ENCODE measurements at places on chromosomes 2 and 18. TPM values are rescaled to one million over a fixed set of nuclear protein-coding genes. Genes with fewer than 3 reads are reported as not detected.

The CYB5A gene
- 113 TPM for total RNA-seq

The VAPA gene
- total RNA-seq = 235 TPM

The LOXHD1 gene
- not detected for total RNA-seq

The PIKFYVE gene
- 40.1 TPM for total RNA-seq

The MRPS9 gene
- 21.3 TPM for total RNA-seq

The SCN3A gene
- 0.33 TPM for total RNA-seq

The DPYSL5 gene
- total RNA-seq = not detected

The DSC2 gene
- under 0.01 TPM for total RNA-seq

The DIS3L2 gene
- 15.2 TPM for total RNA-seq

The SMCHD1 gene
- 96.6 TPM for total RNA-seq

The CYBRD1 gene
- 334 TPM for total RNA-seq

The RAB17 gene
- 0.26 TPM for total RNA-seq

The NOL4 gene
- total RNA-seq = not detected

The PROC gene
- total RNA-seq = not detected

The LAMA1 gene
- 24.9 TPM for total RNA-seq

The IRS1 gene
- total RNA-seq = 29.1 TPM

The STPG4 gene
- 0.33 TPM for total RNA-seq

DNA sequence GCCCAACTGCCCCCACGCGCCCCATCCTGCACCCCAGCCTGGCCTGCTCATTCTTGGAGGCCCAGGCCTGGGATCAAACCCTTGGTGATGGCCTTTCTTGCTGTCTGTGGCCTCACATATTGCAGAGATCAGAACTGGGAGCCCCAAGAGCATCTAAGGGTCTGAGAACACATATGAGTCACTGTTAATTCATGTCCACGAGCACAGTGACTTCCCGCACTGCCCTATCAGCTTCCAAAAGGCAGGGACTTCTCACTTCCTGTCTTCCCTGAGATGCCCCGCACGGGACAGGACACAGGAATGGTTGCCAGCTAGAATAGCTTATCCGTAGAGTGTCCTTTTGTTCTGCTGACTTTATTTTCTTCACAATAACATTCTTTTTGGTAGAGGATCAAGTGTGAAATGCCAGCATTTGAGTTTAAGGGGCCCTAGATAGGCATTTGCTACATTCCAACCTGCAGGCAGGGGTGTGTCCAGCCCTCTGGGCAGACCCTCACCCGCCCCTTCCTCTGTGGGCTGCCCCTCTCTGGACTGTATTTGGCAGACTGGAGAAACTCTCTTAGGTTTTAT, 21.1 kb upstream of the CELF4 start:
- DNase-seq = no peak

DNA sequence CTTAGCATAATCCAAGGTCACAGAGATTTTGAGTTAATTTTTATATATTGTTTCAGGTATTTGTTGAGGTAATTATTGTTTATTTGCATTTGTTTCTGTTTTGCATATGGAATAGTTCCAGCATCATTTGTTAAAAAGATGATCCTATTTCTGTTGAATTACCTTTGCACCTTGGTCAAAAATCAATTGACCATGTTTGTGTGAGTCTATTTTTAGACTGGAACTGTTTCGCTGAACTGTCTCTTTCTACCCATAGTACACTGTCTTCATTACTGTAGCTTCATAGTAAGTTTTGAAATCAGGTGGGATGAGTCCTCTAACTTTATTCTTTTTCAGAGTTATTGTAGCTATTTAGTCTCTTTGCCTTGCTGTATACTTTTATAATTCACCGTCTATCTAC, 28.9 kb upstream of the RAMP1 start:
- DNase-seq = no peak

DNA sequence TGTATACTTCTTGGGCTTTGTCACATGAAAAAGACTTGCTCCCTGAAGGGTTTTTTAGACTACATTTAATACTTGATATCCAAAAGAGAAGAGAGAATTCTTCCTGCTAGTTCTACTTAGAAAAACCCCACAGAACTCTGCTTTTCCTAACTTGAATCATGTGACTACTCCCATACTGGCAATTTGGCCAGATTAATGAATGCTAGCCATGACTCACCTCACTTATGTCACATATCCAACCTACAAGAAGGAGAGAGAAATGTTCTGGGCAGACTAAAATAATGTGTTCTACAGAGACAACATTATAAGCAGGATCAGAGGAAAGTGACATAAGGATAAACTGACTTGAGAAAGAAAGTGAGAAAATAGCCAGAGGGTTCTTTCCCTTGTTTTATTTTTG, 249.3 kb upstream of the GULP1 start:
- peak; percentile 80 for DNase-seq

GRCh38 chr2:219947575-219947974, 320.1 kb downstream of the SLC4A3 start:
- peak; percentile 77 for DNase-seq

- DNase-seq = no peak
Measured at GRCh38 chr2:163602196-163602595, 133.6 kb downstream of the FIGN start.

- DNase-seq = no peak
Measured at GRCh38 chr2:150449856-150450255, 37.6 kb downstream of the RND3 start.

DNA sequence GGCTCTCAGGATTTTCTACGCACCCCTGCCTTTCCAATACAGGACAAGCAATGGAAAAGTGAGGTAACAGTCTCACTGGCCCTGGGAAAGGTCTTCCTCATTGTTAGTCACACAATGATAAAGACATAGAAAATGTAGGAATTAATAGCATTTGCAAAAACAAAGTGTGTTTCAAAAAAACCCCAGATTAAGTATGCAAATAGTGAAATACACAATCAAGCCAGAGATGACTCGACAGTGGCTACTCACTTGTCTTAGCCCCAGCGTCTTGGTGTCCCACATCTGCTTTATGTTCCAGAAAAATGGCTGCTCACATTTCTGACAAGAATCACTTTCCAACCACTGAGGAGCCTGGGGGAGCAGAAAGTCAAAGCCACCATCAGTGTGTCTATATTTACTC, 47.0 kb upstream of the AP1S3 start:
- DNase-seq = peak; percentile 56

- DNase-seq = peak; percentile 30
Measured at GRCh38 chr18:10454681-10455557, 484 bp downstream of the APCDD1 start.

DNA sequence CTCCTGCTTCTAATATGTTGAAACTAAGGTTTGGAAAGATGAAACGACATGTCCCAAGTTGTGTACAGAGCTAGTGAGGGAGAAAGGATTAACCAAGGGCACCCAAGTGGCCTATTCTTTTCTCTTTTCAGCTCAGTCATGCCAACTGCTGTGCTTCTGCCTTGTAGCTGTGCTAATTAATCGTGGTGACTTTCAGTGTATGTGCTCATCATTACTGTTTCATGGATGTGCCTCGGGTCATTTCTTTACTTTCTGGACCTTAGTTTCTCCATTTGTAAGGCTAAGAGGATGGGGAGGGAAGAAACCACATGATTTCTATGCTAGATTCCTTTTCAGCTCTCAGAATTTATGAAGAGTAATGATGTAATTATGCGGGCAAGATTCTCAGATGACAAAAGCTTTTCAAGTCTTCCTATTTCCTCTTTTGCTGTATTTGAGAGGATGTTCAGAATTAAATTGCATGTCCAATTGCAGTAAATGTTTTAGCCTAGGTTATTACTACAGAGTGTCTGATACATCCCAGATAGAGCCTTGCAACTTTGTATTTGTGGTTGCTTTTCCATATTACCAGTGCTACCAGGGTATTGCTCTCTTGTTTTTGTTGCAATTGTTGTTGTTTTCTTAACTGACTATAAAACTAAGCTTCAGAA, 621.2 kb downstream of the CNTNAP5 start:
- no peak for DNase-seq

- DNase-seq = no peak
Measured at GRCh38 chr2:109365131-109365530, 236.1 kb downstream of the SH3RF3 start.

DNA sequence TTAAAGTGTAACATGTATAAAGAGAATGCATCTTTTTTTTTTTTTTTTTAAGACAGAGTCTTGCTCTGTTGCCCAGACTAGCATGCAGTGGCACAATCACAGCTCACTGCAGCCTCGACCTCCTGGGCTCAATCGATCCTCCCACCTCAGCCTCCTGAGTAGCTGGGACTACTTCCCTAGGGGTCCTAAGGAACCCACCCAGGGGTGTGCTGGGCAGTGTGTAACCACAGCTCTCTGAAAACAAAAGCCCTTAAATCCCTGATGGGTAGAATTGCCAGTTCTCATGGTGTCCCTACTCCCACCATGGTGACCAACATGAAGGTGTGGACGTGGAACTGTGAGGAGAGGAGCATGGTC, 105.6 kb upstream of the ST3GAL5 start:
- DNase-seq = no peak

- DNase-seq = no peak
Measured at GRCh38 chr2:102229141-102229769, 42.4 kb downstream of the IL1RL2 start.

GRCh38 chr2:168601741-168602140, 145.7 kb downstream of the CERS6 start:
- DNase-seq = no peak

GRCh38 chr2:236090027-236090382, 78.2 kb downstream of the GBX2 start:
- DNase-seq = no peak

- DNase-seq = peak; percentile 91
Measured at GRCh38 chr2:189287982-189288521, 108.5 kb upstream of the COL5A2 start.

- DNase-seq = no peak
Measured at GRCh38 chr18:70334728-70335329, 46.0 kb downstream of the SOCS6 start.

DNA sequence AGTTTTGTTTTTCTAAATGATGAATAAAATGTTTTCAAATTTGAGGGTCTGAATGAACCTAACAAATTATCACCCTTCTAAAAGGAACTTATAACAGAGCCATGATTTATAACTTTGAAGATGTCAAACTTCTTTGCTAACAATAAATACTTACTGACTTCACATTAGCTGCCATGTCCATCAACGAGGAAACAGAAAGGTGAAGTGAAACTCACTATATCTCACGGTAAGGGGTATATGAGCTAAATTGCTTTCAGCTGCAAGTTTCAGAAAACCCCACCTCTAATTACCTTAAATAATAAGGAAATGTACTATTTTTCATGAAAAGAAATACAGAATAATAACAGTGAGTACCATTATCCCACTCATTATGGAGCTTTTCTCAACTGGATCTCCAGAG, 350.8 kb upstream of the NT5C1B start:
- no peak for DNase-seq

GRCh38 chr18:39951142-39951720, 2003.8 kb upstream of the PIK3C3 start:
- peak; percentile 64 for DNase-seq

DNA sequence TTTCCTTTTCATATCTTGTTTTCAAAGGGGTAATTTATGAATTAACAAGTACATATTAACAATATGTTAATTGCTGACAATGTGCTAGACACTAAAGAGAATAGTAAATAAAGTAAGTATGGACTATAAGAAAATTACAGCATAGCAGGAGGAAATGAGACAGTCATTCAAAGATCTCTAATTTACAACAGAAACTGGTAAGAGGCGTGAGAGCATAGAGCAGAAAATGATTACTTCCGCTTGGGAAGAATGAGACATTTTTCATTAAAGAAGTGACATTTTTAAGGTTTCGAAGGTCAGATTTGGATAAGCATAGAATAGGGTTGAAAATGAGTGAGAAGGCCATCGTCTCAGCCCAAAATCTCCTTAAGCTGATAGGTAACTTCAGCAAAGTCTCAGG, 184.4 kb upstream of the SESTD1 start:
- no peak for DNase-seq

DNA sequence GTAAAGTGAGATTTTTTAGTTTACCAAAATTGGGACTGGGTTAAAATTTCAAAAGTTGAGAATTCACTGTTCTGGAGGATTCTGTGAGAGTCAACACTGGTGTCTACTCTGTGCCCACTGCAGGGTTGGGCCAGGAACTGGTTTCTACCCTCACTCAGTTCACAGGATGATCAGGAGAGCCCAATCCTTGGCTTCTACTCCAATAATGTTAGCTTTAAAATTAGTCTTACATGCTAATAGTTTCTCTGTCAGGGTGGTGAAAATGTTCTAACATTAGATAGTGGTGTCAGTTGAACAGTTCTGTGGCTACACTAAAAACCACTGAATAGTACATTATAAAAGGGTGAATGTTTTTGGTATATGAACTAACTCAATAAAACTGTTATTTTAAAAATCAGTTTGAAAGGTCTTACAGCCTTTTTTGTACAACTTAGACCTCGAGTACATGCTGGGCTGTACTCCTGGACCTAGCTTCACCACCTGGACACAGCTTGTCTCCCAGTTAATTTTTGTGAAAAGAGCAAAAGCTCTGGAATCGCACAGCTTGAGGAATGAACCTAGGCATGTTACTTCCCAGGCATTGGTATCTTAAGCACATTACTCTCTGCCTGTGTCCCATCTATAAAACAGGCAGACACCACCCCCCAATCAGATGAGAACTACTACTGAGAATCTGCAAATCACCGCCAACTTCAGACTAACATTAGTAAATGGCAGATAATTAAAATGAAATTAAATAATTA, 44.4 kb downstream of the ACVR1 start:
- DNase-seq = peak; percentile 63

DNA sequence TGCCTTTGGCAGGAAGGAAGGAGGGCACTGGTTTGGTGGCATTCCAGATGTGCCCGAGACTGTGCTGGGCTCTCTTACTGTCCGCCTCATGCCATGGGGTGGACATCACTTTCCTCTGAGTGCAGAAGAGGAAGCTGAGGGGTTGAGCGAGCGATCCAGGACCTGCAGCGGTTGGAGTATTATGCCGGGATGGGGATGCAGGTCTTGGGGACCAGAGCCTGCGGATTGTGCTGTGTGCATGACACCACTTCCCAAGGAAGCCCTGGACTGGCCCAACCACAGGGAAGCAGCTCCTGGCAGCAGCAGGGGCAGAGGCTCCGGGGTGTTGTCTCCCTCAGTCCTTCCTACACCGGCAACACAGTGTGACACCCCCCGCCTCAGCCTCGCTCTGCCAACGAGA, 44.5 kb downstream of the ATP6V1C2 start:
- DNase-seq = no peak

DNA sequence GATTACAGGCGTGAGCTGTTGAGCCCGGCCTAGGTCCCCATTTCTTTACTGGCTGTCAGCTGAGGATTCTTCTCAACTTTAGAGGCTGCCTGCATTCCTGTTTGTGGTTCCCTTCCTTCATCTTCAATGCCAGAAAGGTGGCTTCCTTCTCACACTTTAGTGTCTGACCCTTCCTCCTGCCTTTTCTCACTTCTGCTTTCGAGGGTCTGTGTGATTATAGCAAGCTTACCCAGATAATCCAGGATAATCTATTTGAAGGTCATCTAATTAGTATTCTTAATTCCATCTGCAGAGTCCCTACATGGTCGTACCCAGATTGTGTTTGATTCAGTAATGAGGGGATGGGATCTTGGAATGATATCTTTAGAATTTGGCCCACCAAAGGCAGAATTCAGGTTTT, 157.4 kb downstream of the TANC1 start:
- no peak for DNase-seq

GRCh38 chr18:48600456-48601090, 61.7 kb downstream of the CTIF start:
- DNase-seq = peak; percentile 48

GRCh38 chr2:73235315-73236028, 1.4 kb downstream of the CCT7 start:
- no peak for DNase-seq
